Stimulated activated CD4-positive, alpha-beta T cell treated with anti-CD3 and anti-CD28 coated beads, Interleukin-4, amount 100 ng/mL, for 1 hour (primary cell): ENCODE measurements at places on chromosomes 7 and 10.

GRCh38 chr7:131074585-131074984, 253.1 kb upstream of the MKLN1 start:
- no peak for DNase-seq

- DNase-seq = no peak
Measured at GRCh38 chr7:131882321-131882720, 325.9 kb upstream of the PODXL start.

DNA sequence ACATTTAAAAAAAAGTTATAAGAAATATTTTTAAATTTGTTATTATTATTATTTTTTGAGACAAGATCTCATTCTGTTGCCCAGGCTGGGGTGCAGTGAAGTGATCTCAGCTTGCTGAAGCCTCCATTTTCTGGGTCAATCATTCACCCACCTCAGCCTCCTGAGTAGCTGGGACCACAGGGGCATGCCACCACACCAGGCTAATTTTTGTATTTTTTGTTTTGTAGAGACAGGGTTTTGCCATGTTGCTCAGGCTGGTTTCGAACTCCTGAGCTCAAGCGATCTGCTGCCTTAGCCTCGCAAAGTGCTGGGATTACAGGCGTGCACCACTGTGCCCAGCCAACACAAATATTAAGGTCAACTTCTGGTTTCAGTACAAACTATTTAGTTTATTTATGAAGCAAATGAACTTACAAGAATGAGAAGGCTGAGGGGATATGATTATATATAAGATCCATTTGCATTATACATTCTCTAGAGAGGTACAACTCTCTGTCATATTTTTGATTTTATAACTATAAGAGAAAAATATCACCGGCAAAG, 45.9 kb upstream of the FAM133B start:
- DNase-seq = no peak

GRCh38 chr10:30185916-30186315, 126.5 kb upstream of the JCAD start:
- no peak for DNase-seq

DNA sequence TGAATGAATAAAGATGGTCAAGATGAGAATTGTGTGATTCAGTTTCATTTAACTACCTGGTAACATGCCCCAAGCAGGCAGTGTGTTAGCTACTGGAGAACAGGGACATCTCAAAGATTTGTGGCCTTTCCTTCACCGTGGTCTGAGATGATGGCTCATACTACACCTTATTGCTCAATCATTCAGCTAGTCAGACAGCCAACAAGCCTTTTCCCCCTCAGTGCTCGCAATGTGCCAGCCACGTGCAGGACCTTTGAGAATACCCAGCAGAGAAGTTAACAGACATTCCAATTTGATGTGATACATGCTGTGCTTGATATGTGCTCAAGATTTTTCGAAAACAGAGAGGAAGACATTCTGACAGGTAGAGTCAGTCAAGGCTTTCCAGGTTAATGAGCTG, 562.8 kb downstream of the SUGCT start:
- no peak for DNase-seq

GRCh38 chr7:3197567-3198213, 103.4 kb upstream of the SDK1 start:
- DNase-seq = no peak

DNA sequence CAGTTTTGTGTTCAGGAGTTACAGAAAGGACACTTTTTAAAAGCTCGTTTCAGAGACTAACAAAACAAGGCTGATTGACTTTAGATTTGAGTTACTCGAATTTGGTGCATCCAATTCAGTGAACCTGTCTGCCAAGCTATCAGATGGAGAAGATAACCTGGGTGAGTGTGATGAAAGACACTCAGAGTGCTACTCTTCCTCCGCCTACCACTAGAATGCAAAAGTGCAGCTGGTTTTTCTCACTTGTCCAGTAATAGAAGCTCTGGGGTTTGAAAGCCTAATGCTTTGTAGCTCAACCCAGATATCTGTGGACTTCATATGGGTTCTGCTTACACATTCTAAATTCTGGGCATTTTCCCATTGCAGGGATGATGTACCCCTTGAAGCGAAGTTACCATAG, 82.8 kb upstream of the NPY start:
- no peak for DNase-seq

DNA sequence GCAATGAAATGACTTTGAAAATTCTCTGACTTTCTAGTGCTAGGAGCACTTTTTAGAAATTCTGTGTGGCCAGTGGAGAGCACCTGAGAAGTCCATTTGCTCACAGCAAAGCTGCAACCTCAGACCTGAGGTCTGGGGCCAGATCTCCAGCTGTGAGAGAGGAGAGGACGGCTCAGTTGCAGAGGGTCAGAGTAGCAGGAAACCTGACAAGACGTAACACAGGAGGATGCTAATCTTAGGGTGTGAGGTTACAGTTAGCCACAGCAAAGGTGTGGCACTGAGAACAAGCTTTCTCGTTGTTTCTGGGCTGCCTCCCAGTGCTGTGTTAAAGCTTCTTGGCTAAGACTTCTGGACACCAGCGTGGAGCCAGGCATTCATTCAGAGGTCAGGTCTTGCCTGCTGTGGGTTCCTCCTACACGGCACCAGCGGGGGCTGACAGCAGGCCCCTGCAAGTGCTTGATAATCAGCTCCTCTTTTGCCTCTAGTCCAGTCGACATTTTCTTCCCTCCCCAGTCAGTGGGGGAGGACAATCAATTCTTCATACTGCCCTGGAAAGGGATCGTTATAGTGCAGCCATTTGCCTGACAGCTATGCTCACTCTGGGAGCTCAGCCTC, 435.4 kb upstream of the DPP6 start:
- DNase-seq = no peak

- DNase-seq = no peak
Measured at GRCh38 chr7:73560109-73560835, 2.8 kb upstream of the BCL7B start.

- no peak for DNase-seq
Measured at GRCh38 chr7:111229181-111229740, 138.3 kb downstream of the LRRN3 start.

DNA sequence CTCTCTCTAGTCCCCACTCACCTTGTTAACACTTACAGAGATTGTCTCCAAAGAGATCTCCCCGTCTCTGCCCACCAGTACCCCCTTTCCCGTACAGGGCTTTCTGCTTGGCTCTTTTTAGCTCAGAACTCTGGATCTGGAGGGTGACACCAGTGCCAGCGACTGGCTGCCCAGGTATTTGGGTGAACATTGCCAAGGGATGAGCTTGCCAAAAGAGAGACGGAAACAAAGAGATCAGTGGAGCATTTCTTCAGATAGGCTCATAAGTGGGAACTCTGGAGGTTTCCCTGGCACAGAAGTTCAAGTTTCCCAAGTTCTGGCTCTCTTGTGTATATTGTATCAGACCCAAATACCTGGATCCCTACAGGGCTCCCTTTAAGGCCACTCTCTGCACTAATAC, 30.0 kb downstream of the STRIP2 start:
- no peak for DNase-seq

DNA sequence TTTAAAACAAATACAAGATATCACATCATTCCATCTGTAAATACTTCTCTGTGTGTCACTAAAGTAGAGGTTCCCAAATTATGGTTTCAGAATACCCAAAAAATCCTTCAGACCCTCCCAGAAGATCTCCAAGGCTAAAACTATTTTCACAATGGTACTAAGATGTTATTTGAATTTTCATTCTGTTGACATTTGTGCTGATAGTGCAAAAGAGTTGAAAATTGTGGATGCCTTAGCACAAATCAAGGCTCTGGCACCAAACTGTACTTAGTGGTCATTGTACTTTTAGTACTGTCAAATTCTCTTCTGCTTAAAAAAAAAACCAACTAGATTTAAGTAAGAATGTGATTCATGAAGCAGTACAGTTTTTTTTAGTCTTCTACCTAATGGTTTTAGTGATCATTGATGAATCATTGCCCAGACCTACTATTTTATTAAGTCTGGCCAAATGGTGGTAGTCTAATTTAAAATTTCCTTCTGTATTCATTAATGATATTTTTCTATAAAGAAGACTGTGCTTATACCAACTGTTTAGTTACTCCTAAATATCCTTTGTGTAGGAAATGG, 50.5 kb downstream of the TPST1 start:
- no peak for DNase-seq

GRCh38 chr7:142463401-142463850, 205.6 kb upstream of the PRSS58 start:
- DNase-seq = no peak

- no peak for DNase-seq
Measured at GRCh38 chr7:22231806-22232205, 125.1 kb downstream of the RAPGEF5 start.

- peak; percentile 17 for DNase-seq
Measured at GRCh38 chr10:113958631-113959382, 84.9 kb upstream of the ADRB1 start.

GRCh38 chr7:130189343-130189742, 15.9 kb downstream of the TMEM209 start:
- DNase-seq = no peak

GRCh38 chr10:121130382-121130781, 279.2 kb downstream of the WDR11 start:
- no peak for DNase-seq

DNA sequence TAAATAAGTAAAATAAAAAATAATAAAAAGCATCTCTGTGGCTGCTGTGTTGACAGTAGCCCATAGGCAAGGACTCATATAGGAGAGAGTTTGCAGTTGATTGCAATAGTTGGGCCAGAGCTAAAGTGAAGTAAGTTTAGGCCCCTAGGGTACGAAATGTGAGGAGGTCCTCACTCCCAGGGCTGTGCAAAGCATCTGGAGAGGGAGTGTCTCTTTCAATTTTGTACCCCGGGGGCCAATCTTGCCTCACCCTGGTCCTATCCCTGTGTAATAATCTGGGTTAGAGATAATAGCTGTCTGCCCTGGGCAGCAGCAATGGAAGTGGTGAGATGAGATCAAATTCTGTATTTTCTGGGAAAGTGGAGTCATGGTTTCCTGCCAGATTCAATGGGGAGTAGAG, 365.7 kb downstream of the GATA3 start:
- DNase-seq = no peak

- no peak for DNase-seq
Measured at GRCh38 chr7:140653319-140654108, 12.9 kb upstream of the DENND2A start.

GRCh38 chr7:40374575-40374974, 239.8 kb downstream of the SUGCT start:
- no peak for DNase-seq

DNA sequence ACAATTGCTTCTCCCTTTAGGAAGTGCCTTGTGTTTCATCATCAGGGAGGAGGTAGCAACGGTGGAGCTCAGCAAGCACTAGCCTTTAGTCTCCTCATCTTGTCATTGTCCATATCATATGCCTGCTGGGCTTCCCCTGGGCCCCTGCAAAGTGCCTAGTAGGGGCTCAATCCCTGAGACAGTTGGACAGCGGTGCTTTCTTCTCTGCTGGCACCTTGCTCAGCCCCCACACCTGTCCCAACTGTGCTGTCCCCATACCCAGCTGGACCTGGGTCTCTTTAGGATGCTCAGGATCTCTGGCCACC, 5.5 kb downstream of the SMARCD3 start:
- no peak for DNase-seq

GRCh38 chr7:35749556-35749955, 51.3 kb upstream of the SEPTIN7 start:
- DNase-seq = no peak

DNA sequence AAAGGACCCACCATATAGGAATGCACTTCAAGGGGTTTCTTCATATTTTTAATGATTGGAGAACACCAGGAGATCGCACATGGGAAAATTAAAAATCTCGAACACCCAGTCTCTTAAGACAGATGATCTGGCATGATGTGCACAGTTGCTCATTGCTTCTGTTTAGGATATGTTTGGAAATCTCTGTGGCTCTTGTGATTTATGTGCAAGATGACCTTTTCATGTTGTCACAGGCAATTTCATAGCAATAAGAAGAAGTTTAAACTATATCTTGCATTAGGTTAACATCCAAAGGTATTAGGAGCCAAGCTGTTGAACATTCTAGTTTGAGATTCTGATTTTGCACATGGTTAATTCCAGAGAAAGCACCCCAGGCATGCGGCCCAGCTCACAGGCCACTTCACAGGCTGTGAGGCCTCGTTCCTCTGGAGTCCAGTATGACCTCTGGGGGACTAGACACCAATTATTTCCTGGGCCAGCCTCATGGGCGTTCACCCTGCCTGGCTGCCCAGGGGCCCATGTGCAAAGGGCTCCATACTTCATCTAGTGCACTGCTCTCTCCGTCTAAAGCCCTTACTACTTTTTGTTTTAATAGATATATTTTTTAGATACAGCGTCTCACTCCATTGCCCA, 28.4 kb downstream of the CAMK1D start:
- DNase-seq = no peak

DNA sequence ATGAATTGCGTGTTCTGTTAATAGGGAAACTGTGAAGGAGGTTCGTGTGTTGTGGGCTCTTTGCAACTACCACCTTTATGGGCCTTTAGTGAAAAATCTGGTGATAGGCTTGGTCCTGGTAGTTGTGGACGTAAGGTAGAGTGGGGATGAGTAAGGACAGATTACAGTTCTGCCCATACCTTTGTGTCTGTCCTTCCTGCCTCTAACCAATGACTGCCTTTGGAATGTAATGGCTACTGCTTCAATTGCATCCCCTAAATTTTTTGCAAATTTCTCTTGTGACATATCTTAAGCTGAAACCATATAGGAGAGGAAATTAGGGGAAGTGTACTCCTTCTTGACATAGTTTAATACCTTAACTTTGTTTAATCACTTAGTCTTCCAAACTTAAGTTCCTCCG, 82.3 kb downstream of the ADK start:
- no peak for DNase-seq

- DNase-seq = no peak
Measured at GRCh38 chr7:101578552-101578951, 50.5 kb downstream of the MYL10 start.

- no peak for DNase-seq
Measured at GRCh38 chr7:47826754-47827153, 121.5 kb downstream of the PKD1L1 start.

- no peak for DNase-seq
Measured at GRCh38 chr7:45890902-45891461, 2.7 kb downstream of the IGFBP1 start.

GRCh38 chr10:121721257-121721656, 123.0 kb upstream of the FGFR2 start:
- no peak for DNase-seq

DNA sequence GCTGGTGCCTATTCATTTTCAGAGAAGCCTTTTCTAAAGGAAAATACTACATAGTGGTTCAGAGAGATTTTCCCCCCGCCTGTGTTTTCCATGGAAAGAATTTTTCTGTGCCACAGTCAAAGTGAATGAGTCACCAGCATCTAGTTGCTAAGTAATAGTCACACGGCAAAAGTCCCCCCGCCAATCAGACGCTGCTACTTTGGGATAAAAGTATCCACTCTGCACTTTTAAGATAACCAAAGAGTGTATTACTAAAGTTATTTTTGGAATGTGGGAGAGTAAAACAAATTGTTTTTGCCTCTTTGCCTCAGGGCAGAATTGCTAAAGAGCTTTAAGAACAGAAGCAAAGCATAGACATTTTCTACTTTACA, 23.5 kb downstream of the ABLIM1 start:
- DNase-seq = no peak

GRCh38 chr7:45031829-45032228, 31.8 kb downstream of the CCM2 start:
- peak; percentile 17 for DNase-seq
